ENCODE measurements at places on chromosomes 16 and 17. TPM values are rescaled to one million over a fixed set of nuclear protein-coding genes. Genes with fewer than 3 reads are reported as not detected.

LITAFD gene
- total RNA-seq: not detected

KIF1C gene
- 87.6 TPM for total RNA-seq

PRPF8 gene
- total RNA-seq: 140 TPM

CDH13 gene
- total RNA-seq: 121 TPM

CCL14 gene
- 15.6 TPM for total RNA-seq

TBC1D3 gene
- not detected for total RNA-seq

NPIPB5 gene
- 141 TPM for total RNA-seq

TMEM114 gene
- total RNA-seq: not detected

TERB1 gene
- total RNA-seq: not detected
